ENCODE measurements at places on chromosomes 13 and 19.

DNA sequence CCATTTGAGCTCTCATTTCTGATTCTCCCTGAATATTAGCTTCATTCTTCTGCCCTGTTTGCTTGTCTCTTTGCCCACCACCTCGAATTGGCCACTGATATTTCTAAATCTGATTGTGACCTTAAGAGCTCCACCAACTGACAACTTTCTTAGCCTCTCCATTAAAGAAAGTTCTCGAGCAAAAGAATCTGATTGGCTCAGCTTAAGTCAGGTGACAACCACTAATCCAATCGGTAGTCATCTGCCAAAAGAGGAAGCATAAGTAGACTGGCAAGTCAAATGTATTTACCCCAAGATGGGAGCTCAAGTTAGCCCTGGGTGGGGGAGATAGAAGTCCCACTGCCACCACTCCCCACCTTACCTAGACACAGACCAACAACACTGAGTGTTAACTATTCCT, 41.5 kb downstream of the NOTCH3 start:
- no peak for DNase-seq

GRCh38 chr13:65606622-65607021, 1623.5 kb downstream of the PCDH9 start:
- DNase-seq, result no peak

DNA sequence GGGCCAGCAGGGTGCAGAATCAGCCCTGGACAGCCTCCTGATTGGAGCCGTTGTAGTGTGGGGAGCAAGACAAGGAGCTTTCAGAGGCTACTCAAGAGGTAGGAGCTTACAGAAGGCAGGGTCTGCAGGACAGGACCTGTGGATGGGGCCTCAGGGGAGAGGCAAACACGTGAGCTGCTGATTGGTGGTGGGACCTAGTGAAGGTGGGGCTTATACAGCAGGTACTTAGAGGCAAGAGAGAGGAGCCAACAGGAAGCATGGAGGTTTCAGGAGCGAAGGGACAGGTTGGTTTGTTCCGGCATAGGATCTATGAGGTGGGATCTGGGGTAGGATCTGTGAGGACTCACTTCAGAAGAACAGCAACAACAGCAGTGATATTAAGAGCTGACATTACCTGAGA, 32.4 kb downstream of the ZSWIM4 start:
- DNase-seq, result no peak

DNA sequence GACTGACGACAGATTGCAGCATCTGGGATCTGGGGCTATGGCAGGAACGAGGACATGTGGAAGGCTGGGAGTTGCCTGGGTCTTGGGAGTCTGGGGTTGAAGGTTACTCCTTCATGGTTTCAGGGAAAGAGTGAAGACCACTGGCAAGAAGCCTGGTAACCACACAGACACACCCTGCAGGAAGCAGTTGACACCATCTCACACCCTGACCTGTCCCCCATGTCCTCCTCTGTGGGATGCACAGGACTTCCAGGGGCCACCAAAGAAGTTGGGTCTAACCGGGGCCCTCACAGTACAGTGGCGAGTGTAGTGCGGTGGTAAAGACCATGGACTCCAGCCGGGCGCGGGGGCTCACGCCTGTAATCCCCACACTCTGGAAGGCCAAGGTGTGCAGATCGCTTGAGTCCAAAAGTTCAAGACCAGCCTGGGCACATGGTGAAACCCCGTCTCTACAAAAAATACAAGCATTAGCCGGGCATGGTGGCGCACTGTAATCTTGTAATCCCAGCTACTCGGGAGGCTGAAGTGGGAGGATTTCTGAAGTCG, 10.6 kb upstream of the FFAR2 start:
- DNase-seq, result no peak

DNA sequence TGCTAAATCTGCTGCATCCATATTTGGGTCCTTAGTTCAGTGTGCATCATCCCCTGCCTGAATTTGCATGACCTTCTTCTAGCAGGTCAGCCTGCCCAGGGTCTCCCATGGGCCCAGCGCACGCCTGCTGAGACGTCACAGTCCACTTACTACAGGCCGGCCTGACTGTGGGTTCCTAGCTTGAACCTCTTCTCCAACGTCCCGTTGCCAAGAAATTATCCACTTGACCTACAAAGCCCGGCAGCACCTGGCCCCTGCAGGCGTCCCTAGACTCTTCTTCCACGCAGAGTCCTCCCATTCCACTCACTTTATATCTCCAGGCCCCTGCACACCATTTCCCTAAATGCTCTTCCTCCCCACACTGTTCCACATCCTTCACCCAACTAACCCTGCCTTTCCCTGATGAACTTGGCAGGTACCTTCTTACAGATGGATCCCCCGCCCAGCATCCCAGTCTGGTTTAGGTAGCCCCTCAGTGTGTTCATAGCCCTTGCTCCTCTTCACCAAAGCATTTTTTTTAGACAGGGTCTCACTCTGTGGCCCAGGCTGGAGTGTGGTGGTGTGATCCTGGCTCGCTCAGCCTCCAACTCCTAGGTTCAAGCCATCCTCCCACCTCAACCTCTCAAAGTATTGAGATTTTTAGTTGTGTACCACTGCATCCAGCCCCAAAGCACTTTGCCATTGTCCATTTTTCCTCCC, 155.0 kb upstream of the SOX1 start:
- DNase-seq, result no peak

- no peak for DNase-seq
Measured at GRCh38 chr13:39900106-39900750, 244.8 kb downstream of the COG6 start.

DNA sequence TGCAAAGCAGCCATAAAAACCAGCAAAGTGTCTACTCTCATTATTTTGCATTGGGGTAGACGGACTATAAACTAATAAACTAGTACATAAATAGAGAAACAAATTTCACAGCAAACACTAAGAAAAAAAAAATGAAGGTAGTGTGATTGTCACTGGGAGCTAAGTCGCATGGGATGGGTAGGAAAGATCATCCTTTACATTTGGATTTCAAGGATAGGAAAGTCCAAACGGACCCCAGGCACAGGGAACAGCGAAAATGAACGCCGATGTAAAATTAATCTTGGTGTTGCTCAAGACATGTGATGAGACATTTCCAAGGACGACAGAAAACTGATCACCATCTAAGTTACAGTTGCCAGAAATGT, 690 bp upstream of the SGTA start:
- DNase-seq, result no peak

DNA sequence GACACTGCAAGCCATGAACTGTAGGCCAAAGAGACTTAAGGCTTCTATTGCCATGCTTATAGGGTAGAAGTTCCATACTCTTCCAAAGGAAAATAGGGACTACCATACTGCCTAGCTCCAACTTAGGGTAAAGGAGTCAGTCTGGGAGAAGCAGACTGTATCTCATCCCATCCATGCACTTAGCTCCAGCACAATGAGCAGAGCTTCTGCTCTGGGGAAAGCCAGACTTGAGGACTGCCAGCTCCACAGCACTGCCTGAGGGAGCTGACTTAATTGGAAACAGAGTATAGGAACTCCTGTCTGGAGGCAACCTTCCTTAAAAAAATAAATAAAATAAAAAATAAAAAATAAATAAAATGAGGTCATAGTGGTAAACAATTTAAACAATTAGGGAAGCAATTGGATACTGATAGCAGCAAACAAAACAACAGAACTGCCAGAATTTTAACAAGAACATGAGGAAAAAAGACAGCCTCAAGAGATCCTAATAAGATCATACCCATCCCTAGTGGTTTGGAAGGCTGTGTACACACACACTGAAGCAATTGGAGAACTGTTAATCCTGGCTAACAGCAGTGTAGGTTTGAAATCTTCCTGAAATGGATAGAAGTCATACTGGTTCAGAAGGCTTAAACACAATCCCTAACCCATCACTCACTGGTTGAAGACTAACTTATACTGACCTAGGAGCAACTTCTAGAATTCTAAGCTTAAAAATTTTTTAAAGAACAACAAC, 550.1 kb downstream of the TBC1D4 start:
- DNase-seq, result no peak

Data from nucleus accumbens (tissue), 56 donors.